ENCODE measurements at places on chromosomes 2 and 18.

GRCh38 chr2:240644171-240644651 lies 18.9 kb downstream of the GPR35 start:
- DNase-seq, result no peak

- DNase-seq, result no peak
Measured at GRCh38 chr2:111715987-111716904, 167.7 kb downstream of the ANAPC1 start.

- DNase-seq, result peak; percentile 54
Measured at GRCh38 chr18:51236225-51236624, 38.7 kb upstream of the MEX3C start.

DNA sequence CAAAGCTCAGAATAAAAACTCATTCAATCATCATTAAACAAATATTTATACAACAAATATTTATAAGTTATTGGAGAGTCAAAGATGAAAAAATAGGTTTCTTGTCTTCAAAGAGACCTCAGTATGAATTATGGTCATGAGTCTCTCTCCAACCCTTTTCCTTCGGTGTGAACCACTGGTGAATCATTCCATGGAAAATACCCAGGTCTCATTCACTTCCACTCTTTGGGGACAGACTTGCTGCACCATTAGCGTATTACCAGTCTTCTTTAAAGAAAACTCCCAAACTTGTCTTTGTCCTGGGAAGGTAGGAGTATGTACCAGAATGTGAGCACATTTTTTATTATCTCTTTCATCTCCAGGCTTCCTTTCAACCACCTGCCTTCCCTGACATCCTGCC lies 257.4 kb upstream of the RBMS1 start:
- DNase-seq, result peak; percentile 79

DNA sequence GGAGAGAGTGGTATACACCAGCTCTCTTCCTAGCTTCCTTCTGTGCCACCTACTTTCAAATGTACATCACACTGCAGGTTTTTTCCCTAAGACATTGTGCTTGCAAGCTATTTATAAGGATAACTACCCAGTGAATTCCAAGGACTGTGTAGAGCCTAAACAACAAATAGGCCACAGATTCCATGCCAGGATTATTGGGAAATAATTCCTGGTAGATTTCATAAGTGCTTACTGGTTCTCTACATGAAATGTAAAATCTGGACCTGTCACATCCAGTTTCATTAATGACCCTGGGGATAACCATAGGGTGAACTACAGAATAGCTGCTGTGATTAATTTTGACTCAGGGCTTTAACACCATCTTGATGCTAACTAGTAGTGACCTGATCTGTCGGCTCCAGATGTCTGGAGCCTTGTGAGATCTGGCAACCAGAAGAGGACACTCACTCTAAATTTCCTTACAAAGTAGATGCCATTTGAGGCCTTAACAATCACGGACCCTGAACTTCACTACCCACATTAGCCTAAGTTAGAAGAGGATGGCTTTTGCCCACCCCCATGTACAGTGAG lies 34.3 kb upstream of the LGALSL start:
- DNase-seq, result no peak

GRCh38 chr2:61718965-61719364 lies 134.9 kb downstream of the FAM161A start:
- no peak for DNase-seq

DNA sequence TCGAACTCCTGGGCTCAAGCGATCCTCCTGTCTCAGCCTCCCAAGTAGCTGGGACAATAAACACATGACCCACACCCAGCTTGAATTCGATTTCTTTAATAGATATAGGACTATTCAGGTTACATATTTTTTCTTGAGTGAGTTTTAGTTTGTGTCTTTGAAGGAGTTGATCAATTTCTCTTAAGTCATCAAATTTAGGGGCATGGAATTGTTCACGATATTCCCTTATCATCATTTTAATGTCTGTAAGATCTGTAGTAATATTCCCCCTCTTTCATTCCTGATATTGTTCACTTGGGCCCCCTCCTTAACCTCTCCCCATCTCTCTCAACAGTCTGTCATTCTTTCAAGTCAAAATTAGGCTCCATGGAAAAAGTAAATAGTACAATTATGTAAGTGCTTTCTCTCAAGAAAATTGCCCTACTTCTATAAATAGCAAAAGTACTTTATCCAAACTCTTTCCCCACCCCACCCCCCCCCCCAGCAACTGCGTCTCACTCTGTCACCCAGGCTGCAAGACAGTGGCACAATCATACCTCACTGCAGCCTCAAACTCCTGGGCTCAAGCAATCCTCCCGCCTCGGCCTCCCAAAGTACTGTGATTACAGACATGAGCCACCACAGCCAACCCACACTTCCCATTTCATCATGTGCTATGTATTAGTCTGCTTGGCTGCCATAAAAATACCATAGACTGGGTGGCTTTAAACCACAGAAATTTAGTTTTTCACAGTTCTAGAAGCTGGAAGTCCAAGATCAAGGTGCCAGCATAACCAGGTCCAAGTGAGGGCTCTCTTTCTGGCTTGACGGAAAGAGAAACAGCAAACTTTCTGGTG lies 20.1 kb downstream of the WDR33 start:
- no peak for DNase-seq

DNA sequence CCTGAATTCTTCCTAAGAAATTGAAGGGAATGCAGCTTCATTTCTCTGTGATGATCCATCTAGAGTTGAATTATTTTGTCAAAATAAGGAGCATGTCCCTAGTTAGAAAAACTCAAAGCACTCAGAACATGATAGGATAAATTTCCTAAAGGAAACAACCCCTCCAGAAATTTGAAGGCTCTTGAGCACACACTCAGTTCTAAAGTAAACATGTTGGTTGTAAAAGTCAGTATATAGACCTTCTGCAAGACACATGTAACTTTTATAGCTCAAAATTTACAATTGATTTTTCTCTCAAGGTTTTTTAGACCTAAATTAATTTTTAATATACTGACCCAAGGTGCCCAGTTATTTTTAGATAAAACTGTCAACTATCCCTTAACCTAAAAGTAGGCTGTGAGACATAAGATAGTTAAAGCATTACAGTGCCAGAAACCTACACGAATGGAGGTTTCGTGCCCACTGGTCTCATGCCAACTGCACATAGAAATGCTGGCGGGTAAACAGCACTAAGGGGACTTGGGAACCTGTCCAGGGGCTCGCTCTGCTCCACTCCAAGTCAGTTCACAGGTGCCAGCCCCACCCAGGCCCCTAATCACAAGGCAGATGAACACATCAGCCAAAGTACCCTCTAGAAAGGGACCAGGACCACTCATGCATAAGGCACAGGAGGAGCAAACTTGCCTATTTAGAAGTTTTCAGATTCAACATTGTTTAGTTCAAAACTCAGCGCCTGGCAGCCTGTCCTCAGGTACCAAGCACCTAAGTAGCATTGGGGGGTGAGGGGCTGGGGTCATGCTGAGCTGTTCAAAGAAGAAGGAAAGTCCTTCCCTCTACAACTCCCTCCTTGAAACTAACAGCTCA lies 106.5 kb downstream of the SMC6 start:
- no peak for DNase-seq

GRCh38 chr2:47811668-47812067 lies 28.7 kb downstream of the MSH6 start:
- DNase-seq, result no peak

GRCh38 chr2:214607051-214607450 lies 196.2 kb downstream of the VWC2L start:
- DNase-seq, result no peak

DNA sequence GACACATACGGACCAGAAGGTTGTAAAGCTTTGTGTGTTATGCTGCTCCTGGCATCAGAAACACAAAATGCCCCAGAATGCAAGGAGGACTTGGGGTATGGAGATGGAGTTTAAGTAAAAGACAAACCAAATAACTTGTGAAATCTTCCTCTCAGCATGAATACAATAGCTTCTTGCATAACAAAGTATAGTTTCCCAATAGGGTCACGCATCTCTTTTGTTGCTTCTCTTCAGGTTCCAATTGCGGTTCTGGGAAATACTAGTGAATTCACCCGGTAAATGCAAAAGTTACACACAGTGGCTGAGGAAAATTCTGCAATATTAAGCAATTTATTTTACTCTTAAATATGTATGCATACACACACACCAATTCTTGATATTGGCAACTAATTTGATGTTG lies 339.2 kb upstream of the EPHA4 start:
- no peak for DNase-seq

GRCh38 chr18:69215161-69215560 lies 185.5 kb upstream of the DOK6 start:
- DNase-seq, result no peak

GRCh38 chr2:158598862-158599517 lies 142.2 kb downstream of the PKP4 start:
- DNase-seq, result no peak

DNA sequence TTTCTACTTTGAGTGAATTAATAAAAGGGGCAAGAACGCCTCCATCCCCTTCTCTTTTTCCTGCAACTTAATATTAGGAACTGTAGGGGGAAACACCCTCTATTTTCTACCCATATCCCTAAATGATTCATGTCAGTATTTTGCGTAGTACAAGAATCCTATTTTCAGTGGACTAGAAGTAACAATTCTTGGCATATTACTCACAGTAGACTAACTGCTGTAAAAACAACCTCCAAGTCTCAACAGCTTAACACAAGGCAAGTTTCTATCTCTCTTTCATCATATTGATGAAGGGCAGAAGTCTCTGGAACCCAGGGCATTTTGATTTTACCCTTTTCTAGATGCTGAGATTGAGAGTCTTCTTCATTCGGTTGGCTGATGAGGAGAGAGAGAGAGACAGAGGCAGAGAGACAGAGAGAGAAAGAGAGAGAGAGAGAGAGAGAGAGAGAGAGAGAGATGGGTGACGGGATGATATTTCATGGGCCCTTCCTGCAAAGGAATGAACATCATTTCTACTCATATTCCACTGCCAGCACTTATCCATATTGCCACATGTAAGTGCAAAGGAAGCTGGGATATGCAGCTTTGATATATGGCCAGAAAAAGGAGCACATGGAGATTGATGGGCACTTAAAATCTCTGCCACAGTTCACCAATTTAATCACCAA lies 481.6 kb downstream of the LPIN1 start:
- no peak for DNase-seq

DNA sequence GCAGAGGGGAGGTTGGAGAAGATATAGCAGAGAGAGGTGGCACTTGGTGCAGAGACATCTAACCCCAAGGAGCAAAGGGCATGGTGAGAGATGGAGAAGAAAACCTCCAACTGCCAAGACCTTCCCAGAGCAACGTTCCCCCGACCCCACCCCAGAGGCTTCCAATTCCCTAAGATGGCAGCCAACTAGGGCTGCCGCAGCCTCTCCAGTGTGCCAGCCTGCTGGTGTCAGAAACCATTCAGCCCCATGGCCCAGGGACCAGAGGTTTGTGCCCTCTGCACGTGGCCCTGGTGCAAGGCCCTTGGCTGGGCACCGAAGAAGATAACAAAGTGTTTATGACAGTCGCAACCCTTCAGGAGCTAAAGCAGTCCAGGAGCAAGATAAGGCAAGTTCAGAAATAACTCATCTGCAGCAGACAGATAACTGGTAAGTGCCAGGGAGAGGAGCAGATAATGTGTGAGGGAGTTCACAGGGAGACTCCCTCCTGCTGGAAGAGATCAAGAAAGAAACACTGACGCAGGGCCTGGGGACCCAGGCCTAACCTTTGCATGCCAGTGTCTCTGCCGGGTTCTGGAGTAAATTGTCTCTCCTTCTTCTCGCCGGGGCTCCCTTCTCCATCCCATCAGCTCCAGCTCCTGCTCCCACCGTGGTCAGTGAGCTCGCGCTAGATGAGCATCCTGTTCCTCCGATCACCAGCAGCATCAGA lies 66.1 kb upstream of the ID2 start:
- no peak for DNase-seq

DNA sequence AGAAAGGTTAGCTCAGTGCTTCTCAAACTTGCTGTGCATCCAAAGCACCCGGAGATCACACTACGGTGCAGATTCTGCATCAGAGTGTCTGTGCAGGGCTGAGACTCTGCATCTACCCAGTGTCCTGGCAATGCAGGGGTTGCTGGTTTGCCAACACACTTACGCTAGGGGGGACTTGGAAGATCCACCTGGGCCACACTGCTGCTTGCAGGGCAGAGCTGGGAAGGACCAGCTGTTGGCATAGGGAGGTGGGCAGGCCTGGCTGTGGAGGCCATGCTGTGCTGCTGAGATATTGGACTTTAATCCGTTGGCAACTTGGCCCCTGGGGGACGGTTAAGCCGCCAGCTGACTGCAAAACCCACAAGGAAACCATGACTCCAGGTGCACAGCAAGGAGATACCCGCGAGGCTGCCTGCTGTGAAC lies 397.6 kb upstream of the HS6ST1 start:
- DNase-seq, result no peak

DNA sequence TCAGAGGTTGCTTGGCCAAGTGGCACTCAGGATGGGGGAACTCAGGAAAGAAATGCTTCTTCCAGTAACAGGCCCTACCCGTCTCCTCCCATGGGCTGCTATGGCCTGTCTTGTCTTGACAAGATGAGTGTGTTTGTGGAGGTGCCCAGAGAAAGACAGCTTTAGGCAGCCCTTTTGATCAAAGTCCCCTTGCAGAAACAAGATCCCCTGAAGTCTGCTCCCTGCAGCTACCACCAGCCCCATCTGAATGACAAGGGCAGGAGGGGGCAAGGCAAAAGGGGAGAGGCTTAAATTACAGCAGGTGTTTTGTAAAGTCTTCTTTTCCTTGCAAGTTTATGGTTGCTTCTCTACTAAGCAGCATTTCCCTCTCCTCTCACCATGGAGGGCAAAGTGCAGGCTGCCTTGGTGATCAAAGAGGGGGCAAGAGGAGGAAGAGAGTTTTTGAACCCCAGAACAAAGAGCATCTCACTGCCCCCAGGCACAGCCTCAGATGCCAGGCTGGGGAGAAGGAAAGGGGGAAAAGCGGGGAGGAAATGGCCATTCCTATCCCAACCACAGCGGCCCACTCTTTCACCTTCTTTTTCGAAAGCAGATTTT lies 6.7 kb downstream of the EVA1A start:
- DNase-seq, result no peak

DNA sequence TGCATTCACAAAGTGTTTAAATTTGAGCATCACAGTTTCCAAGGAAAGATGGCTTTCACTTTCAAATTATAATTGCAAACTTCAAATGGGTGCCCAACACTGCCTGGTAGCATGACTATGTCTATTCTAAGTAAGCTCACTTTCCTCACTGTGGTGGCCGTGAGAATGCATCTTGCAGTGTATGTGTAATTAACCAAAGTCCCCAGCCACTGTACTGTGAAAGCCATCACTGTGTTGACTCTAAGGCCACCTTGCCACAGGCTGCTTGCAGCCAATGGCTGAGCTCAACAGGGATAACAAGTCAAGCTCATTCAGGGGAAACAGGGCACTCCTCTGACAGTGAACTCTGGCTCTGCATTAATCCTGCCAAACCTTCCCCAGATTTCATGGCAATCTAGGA lies 43.3 kb upstream of the LGALSL start:
- DNase-seq, result no peak

DNA sequence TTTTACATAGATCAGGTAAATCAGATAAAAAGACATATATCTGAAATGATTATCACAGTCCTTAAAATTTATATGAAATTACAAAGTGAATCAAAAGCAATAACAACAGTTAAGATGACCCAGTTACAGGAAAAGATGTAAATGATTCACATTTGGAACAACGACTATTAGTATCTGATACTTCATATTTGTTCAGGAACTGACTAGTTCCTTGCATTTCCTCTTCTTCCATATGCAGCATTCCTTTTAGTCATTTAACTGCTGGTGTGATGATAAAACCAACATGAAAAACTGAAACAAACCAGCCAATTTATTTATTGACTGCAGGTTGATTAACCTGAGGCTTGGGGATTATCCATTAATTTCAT lies 75.2 kb downstream of the RBMS1 start:
- peak; percentile 44 for DNase-seq

- no peak for DNase-seq
Measured at GRCh38 chr2:175247159-175247558, 65.6 kb upstream of the ATP5MC3 start.

- no peak for DNase-seq
Measured at GRCh38 chr2:50865235-50865634, 166.7 kb downstream of the NRXN1 start.

Data from suppressor macrophage treated with lipopolysaccharide for 1 hour (primary cell).